ENCODE measurements at places on chromosomes 2 and 18.
A peak's percentile ranks its signal among the peaks of the same experiment; 100 is the strongest.

DNA sequence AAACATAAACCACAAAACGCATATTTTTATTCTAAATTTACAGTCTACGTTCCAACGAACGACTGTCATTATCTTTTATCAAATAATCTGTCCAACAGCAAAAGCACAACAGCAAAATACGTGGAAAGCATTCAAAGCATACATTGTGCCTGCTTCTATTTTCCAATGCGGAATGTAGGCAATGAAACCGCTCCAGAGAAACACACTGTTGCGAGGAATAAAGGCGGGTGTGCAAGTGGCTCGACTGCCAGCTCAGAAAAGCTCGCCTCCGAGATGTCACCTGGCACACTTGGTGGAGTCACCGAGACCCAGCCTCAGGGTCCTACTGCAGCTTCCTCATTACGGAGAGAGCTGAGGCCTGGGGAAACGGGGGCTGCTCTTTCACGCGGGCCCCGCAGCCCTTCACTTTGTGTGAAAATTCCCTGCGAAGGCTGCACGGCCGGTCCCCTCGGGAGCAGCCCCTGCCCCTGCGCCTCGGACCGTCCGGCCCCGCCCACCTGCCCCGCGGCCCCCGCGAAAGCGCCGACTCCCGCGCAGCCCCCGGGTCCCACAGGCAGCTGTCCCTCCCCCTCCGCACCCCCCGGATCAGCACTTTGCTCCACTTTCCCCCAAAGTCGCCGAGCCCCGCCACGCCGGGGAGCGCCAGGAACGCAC lies 752 bp downstream of the MGAT4A start:
- peak; percentile 43 for DNase-seq

DNA sequence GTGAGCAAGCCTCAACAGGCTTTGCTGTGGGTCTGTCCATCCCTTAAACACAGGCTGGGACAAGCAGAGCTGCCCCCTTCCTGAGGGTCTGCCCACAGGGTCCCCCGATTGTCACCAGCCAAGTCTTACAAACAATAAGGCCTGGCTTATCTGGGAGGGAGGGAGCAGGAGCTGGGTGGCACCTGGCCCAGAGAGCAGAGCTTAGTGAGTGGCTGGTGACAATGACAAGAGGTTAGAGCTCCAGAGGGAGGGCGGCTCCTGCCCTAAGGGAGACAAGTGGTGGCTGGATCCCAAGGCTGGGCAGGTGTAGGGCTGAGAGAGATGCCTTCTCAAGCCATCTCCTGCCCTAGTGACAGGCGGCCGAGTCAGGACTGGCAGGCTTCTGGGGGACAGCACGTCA lies 125.5 kb downstream of the KLHL29 start:
- no peak for DNase-seq

GRCh38 chr2:99707592-99707991 lies 217.8 kb upstream of the REV1 start:
- no peak for DNase-seq

- no peak for DNase-seq
Measured at GRCh38 chr2:205451901-205452512, 230.3 kb upstream of the NRP2 start.

- no peak for DNase-seq
Measured at GRCh38 chr2:20352230-20352578, 1.6 kb upstream of the PUM2 start.

GRCh38 chr18:7369006-7369405 lies 138.1 kb downstream of the LRRC30 start:
- no peak for DNase-seq

GRCh38 chr2:173623438-173624319 lies 269.0 kb downstream of the CDCA7 start:
- DNase-seq = no peak

- DNase-seq = no peak
Measured at GRCh38 chr18:77003316-77003715, 129.3 kb downstream of the MBP start.

DNA sequence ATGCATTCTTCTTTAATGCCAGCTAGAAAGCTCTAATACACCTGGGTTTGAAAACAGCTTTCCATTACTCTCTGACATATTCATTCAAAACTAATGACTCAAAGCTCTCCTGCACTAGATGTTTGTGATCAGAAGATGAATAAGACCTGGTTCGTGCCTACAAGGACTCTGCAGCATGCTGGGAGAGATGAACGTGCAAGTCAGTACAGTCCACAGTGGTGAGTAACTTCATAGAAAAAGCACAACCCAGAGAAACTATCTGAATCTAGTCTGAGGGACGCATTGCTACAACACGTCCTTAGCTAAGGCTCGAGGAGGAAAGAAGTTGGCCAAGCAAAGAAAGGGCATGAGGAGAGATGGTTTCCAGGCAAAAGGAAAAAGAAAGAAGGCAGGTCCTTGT lies 234.3 kb downstream of the OSR1 start:
- no peak for DNase-seq

DNA sequence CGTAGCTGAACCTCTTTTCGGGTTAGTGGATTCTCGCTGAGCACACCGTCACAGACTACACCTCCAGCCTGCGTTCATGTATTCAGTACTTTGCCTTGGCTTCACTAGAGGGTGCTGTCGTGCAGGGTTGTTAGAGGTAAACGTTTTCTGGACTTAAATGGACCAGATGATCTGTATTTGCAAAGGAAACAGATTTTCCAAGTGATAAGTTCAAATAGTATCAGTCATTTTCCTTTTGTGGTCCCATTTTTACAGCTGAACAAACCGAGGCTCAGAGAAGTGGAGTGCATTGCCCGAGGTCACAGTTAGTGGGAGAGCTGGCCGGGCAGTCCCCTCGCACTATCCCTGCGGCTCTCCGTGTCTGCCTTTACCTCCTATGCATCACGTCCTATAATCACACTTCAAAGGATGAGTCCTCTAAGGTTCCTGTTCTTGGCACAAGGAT lies 125.9 kb downstream of the MAP4K4 start:
- DNase-seq = peak; percentile 68

GRCh38 chr18:39660141-39660540 lies 2094.5 kb upstream of the CELF4 start:
- DNase-seq = no peak

GRCh38 chr2:188979187-188980114 lies 5.3 kb downstream of the COL3A1 start:
- DNase-seq = no peak

DNA sequence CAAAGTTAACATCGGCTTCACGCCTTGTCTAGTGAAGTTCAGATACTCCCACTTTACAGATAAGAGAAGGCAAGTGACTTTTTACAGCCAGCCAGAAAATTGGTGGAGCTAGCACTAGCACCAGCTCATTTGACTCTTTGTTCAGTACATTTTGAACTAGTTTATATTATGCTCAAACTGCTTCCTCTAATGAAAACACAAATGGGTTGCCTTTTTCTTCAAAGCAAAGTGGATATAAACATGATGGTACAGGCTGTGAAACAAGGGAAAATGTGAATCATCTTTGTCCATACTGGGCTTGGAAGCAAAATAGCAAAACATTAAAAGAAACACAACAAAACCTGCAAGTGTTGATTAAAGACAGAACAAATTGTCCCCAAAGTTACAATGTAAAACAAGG lies 99.6 kb upstream of the LHCGR start:
- no peak for DNase-seq

DNA sequence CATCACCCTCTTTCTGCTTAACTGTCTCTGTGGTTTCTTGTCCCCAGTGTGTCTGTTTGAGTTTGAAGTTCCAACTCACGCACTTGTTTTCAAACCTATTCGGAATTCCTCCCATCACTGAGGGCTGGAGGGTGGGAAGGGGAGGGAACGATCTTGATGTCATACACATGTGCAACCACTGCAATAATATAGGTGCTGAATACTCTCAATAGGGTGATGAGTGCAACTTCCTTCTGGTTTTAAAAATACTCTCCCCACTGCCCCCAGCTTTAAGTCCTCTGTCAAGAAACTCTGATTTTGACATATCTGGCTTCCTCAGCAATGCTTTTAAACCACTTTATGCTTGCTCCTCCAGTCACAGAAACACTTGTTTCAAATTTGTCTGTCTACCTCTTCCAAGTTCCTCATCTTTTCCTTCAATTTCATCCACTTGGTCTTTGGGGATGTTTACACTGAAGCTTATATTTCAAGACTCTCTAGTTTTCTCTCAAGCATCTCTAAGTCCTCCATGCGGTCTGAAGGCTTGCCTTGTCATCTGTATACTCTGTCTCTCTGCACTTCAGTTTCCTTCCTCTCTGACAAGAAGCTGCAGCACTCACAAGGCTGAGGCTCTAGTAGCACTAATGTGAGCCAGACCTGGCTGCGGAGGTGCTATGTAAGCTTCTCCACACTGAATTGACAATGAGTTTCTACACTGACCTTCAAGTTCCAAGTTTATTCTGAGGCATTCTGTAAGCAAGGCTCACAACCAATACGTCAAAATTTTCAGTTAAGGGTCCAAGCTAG lies 422.3 kb downstream of the ZEB2 start:
- no peak for DNase-seq

DNA sequence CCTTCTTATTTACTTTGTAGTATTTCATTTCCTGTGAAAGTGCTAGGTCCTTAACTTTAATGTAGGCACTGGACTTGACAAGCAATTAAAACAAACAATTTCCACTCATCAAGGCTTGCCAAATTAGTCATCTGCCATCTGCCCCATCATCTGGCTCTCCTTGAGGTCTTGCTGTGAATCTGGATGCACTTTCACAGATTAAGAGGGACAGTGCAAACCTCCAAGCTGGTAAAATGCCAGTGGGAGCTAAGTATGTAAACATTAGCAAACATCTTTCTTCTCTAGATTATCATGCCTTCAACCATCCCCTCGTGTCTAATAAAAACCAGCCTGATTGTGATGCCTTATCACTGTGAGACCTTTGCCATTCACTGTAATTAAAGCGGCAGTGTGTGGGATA lies 402.9 kb downstream of the ERBB4 start:
- DNase-seq = no peak

DNA sequence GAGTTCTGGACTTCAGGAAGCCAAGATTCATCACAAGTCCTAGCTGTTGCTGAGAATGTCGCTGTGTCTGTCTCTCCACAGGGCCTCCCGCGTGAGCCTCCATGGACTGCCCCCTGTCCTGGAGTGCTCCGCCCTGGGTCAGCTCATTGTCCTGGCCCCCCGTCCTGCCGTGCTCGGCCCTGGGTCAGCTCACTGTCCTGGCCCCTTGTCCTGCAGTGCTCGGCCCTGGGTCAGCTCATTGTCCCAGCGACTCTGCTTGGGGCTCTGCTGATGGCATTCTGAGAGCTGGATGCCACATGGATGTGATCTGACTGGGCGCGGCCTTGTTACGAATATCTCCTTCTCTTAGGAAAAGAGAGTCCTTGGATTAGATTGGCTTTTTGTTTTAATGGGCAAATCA lies 78.5 kb downstream of the EIPR1 start:
- DNase-seq = no peak

DNA sequence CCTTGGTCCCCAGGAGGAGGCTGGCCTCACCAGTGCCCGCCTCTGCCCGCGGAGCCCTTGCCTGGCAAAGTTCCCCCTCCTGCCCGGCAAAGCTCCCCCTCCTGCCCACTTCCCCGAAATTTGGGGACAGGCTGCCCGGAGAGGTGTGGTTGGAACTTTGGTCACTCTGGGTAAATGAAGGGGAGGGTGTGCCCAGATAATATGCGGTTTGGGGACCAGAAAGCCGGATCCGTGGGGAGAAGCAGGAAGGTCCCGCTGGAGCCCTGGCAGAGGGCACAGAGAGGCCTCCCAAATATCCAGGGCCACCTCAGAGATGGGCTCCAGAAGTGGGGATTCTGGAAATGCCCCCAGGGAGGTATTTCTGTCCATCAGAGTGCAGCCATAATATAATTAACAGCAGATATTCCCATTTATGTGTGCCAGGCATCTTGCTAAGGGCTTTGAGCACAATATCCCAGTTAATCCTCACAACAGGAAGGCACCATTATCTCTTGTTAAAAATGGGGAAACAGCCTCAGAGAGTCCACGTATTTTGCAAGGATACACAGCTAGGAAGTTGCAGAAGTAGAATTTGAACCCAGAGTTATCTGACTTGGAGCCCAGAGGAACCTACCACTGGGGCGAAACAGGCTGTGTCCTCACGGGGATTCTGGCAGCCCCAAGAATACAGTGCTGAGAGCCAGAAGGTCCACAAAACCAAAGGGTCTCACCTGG lies 914 bp downstream of the STEAP3 start:
- DNase-seq = no peak

DNA sequence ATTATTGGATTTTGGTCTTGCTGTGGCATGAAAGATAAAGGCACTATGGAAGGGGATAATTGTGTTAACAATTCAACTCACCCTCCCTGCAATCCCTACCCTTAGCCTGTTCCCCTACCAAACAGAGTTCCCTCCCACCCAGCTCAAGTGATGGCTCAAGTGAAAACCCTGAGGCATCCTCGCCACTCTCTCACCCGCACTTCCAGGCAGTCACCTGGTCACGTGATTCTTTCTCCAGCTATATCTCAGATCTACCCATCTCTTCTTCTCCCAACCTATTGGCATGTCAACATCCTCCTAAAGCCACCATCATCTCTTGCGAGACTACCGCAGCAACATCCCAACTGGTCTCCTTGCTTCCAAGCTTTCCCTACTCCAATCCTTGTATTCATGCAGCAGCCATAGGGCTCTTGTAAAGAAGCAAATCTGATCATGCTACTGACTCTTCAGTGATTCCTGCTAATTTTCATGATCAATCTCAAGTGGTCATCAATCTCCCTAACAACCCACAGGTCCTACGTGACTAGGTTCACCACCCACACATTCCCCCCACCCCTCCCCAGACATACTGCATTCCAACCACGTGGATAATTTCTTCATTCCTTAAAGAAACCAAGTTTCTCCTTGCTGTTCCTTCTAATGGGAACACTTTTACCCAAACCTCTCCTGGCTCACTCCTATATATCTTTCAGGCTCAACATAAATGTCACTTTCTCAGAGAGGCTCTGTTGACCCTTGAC lies 66.7 kb downstream of the MBD2 start:
- no peak for DNase-seq

GRCh38 chr2:164850235-164850634 lies 8.6 kb upstream of the COBLL1 start:
- no peak for DNase-seq

DNA sequence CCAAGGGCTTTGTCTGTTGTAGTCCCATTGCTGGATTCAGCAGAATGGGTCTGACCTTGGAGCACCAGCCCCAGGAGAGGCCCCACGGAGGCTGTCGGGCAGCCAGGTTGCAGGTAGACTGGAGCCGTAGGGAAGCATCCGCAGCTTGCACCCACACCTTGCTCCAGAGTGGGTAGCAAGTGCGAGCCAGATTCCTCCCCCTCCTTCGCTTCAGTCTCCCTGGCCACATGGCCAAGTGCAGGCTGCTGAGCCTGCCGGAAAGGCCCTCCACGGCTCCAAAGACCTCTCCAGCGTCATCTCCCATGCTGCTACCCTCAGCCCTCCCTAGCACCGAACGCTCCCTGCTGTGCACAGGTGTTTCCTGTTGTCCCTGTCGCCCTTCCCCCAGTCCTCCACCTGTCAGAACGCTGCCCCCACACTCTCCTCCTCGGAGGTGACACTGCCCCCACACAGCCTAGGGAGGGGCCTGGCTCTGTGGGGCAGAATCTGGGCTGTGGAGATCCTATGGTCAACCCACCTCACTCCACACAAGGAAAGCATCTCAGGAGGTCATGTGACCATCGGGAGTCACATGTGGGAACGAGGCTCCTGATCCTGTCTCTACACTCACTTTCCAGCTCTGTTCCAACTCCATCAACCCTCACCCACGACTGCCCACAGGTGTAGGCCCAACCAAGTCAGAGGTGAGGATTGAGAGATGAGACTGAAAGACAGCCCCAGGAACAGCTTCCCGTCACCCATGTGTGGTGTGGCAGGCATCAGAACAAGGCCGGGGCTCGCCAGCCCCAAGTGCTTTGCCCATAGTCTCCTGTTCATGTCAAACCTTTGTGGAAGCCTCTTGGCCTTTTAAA lies 8.3 kb downstream of the KCNF1 start:
- DNase-seq = no peak
